ENCODE measurements at places on chromosomes 2 and 18. TPM values are rescaled to one million over a fixed set of nuclear protein-coding genes. Genes with fewer than 3 reads are reported as not detected.

ESCO1 gene
- 20.2 TPM for total RNA-seq

OR6B2 gene
- not detected for total RNA-seq

TMEM178A gene
- 1.4 TPM for total RNA-seq

ARHGAP25 gene
- total RNA-seq: 1.1 TPM

MYO7B gene
- under 0.01 TPM for total RNA-seq

DNAJC5G gene
- not detected for total RNA-seq
